SHP77 treated with DMSO at 0.1 percent for 48 hours (cell line): ENCODE measurements at places on chromosomes 7 and 10.

GRCh38 chr7:29328811-29329210 is 134.2 kb downstream of the CHN2 start:
- no peak for DNase-seq

DNA sequence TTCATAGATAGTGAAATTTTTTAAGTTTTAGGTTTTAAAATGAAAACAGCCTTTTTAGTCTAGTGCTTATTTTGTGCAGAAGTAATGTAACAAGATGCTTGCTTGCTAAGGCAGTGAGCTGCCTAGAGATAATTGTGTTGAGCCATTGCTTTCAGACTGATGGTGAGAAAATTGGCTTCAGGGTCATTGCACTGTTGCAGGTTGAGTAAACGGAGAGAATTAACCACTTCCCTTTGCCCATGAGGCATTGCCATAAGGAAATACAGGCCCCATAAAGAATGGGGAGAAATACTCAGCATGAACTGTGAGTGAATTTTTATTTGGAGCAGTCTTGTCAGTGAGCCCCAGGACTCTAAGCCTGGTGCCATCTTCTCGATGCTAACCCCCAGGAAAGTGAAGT is 140.5 kb downstream of the LRRC4 start:
- DNase-seq, result no peak

- no peak for DNase-seq
Observed at GRCh38 chr7:155807065-155807671, 5.1 kb downstream of the SHH start.

DNA sequence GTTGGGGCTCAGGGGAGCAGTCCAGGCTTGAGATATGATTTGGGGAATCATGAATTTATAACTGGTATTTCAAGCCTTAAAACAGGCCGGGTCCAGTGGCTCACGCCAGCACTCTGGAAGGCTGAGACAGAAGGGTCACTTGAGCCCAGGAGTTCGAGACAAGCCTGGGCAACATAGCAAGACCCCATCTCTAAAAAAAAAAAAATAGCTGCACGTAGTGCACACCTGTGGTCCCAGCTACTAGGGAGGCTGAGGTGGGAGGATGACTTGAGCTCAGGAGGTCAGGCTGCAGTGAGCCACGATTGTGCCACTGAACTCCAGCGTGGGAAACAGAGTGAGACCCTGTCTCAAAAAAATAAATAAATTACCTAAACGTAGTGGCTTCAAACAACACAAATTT is 81.7 kb upstream of the GTF2I start:
- no peak for DNase-seq

GRCh38 chr10:69573056-69573806 is at the start of gene NEUROG3:
NEUROG3 (minus strand) TSS chr10:69573422; CDS start chr10:69573043, 379 bp downstream.
- DNase-seq, result no peak

DNA sequence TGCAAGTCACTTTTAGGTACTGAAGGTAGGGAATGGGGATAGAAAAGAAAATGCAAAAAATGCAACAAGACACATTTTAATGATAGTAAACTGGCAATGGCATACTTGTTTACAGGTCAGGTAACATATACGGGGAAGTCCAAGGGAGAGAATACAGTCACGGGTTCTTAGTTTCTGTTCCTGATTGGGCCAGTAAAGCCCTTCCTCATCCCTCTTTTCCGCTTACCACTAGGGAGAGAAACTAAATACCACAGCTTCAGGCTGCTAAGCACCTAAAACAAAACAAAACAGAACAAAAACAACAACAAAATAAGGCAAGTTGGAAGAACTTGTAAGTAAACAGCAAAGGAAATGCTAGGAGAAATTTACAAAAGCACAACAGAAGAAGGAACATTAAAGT is 65.2 kb upstream of the OGDHL start:
- no peak for DNase-seq

DNA sequence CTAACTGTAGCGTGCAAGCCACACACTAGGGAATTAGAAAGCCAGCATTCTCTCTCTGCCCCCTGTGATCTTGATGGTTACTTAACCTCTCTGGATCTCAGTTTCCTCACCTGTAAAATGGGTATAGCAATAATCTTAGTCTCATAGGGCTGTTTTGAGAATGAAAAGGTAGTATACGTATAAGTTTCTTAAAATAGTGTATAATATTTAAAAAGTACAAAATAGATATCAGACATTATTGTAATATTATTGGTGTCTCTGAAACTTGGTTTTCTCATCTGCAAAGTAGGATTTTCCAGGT is 80.4 kb downstream of the CHN2 start:
- DNase-seq, result no peak

DNA sequence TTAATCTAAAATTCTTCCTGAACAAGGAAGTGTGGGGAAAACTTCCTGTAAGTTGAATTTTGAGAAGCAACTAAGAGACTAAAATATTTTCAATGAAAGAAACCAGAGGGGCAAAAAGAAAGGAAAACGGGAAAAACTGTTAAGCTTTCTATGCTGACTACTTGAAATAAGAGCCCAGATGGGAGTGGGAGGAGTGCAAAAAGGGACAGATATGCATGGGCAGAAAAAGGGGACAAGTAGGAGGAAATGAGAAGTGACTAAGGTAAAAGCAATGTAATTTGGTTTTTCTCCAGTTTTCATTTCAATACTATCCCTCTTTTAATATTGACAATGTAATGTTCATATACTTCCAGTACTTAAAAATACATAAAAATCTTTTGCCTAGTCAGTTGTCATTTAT is 11.1 kb downstream of the OGA start:
- no peak for DNase-seq

DNA sequence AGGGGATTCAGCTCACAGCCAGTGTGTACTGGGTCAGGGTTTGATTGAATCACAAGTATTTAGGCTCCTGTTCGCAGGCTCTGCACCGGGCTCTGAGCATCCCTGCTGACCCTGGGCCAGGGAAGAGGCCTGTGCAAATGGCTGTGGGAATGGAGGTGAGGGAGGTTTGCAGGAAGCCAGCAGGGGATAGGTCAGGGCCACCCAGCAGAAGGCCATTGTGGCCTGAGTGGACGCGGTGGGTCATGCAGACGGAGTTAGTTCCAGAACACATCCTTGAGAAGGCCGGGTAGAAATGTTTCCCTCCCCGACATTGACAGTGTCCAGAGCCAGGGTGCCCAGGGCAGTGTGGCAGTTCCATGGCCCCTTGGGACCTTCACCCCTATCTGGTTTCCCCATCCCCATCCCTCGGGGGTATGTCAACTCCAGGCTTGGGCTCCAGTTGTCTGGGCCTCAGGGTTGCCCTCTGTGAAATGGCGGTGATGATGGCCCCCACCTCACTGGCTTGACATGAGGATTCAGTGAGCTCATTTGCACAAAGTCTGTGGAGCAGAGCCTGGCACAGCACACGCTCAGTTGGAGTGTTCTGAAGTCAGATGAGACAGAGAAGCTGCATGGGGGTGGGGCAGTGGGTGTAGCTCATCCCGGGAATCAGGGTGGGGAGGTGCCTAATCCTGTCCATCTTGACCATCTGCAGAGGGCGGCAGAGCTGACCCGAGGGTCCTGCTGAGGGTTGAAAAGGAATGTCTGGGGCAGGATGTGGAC is 107.6 kb downstream of the ADCY1 start:
- DNase-seq, result no peak

- no peak for DNase-seq
Observed at GRCh38 chr10:92699518-92700381, 10.0 kb downstream of the HHEX start.

- no peak for DNase-seq
Observed at GRCh38 chr7:139271718-139272628, 40.9 kb downstream of the UBN2 start.

- no peak for DNase-seq
Observed at GRCh38 chr7:80588591-80588990, 49.9 kb upstream of the CD36 start.

DNA sequence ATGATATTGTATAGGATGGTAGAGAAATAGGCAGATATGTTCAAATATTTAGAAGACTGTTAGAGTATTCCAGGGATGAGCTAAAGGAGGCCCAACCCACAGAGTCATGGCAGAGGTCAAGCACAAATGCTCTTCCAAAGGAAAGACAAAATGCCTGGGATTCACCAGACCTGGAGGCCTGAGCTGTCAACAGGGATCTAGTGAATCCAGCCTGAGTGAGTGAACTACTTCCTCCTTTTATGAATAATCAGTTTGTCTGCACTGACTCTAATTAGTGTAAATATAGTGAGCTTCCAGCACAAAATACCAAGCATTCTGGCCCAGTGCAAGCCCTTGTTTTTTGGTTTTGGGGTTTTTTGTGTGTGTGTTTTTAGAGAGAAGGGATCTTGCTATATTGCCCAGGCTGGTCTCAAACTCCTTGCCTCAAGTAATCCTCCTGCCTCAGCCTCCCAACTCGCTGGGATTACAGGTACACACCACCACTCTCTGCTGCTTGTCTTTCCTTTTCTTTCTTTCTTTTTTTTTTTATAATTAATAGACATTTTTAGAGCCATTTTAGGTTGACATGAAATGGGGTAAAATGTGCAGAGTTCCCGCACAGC is 244.4 kb downstream of the SKIDA1 start:
- no peak for DNase-seq

GRCh38 chr10:91345716-91346115 is 64.4 kb upstream of the HECTD2 start:
- no peak for DNase-seq

GRCh38 chr7:74654811-74655210 is 2.7 kb upstream of the GTF2I start:
- no peak for DNase-seq

- no peak for DNase-seq
Observed at GRCh38 chr7:93027044-93027443, 90.7 kb downstream of the SAMD9 start.

DNA sequence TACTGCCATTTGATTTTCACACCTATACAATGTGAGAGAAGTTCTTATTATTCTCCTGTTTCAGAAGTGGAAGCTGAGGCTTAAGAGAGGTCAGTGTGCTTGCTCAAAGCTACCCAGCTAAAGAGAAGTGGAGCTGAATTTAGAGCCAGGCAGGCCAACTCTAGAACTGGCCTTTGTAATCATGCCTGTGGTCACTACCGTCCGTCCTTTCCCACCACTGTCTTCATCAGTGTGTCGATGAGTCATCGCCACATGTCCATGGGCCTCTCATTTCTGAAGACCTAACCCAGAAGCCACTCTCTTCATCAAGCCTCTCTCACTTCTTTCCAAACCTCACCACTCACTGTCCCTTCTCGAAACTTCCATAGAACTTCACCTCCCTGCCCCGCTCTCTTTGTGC is 237.8 kb downstream of the KIAA1217 start:
- DNase-seq, result no peak

- no peak for DNase-seq
Observed at GRCh38 chr10:72637398-72637857, 11.5 kb upstream of the MICU1 start.
